ENCODE measurements at places on chromosomes 4 and X.
A peak's percentile ranks its signal among the peaks of the same experiment; 100 is the strongest.

DNA sequence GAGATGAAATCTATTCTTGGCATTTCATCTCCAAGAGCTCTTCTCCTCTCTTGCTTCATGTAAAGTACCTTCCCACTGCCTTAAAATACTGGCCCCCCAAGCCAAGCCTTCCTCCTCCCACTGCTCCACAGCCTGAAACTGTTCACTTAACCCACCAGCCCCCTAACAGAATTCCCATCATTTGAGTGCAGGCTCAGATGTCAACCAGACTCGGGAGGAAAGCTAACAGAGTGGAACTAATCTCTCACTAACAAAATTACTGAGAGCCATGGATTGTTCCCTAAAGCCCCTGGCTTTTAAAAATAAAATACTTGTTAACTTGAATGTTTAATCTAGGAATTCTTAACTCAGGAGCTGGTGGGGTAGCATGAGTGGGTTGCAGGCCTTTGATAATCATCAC lies 7.1 kb upstream of the DCUN1D4 start:
- no peak for DNase-seq

DNA sequence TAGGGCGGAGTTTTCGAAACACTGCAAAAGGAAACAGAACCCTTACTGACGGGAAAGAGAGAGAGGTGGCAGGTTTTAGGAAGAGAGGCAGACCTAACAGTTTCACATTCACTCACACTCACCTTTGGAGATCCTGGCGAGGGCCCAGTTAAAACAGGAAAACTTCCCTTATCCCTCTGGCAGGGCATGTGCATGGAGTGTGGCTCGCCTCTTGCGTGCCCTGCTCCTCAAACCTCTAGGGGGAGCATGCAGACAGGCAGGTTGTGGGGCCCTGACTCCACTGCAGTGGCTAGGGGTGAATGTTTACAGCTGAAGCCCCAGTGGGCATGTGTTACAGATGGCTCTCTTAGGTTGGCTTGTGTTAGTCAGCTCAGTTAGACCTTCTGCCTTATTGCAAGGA lies 451.5 kb downstream of the UBE2NL start:
- DNase-seq, result no peak

- DNase-seq, result no peak
These were observed 59.2 kb downstream of the ADGRG2 start for GRCh38 chrX:19063030-19063429.

DNA sequence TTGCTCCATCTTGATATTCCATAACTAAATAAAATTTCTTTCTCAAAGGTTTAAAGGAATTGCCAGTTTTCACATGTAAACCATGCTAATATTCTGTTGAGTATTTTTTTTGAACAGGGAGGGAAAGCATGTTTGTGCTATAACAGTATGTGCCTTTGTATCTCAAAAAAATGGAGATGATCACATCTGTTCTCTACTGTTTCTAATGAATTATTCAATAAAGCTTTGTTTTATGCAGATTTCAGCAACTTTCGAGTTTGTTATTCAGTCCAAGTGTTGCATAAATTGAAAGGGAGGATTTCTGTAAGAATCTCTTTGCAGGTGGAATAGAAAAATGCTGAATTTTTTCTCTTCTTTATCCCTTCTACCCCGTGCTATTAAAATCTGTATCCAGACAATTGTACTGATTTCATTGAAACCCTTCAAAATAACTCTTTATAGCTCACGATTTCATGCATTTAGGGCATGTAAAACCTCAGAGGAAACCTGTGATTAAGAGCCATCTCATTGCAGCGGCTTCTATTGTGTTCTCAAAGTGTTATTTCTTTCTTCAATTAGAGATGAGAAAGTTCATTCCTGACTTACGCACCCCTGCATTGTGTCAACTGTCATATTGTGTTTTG lies 42.1 kb downstream of the NEIL3 start:
- no peak for DNase-seq

DNA sequence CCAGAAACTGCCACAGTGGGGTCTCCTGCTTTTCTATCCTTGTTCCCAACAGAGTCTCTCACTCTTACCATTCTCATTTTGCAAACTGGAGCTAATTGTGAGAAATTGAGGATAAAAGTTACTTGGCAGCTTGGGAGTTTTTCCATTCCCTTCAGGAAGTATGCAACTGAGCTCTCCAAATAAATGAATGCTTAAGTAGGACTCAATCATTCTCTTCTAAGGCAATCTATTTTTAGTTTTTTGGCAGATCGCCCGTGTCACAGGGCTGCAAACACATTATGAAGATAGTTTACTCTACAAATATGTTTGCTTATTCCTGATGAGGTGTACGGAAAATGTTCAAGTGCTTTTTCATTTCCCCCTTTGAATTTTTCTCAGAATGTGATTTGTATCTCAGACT lies 5.3 kb downstream of the ASB11 start:
- DNase-seq, result no peak

DNA sequence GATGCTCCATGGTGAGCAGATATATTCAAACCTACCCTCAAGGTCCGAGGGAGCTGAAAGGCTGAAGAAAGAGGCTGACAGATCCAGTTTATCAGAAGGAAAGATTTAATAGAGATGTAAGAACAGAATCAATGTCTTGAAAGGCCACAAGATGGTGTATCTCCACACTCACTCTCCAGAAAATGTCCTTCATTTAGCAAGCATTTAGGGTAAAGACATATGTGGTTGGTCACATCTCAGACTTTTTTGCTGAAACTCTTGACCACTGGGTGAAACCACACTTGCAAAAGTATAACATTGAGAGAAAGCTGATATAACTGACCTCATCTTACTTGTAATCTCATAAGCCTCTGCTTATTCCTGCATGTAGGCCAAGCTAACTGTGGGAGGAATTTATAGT lies 745.8 kb upstream of the GALNTL6 start:
- no peak for DNase-seq

GRCh38 chr4:165514739-165515138 lies 135.9 kb downstream of the CPE start:
- no peak for DNase-seq

GRCh38 chrX:118396113-118396512 lies 50.2 kb downstream of the WDR44 start:
- DNase-seq, result no peak

- no peak for DNase-seq
These were observed 161.1 kb upstream of the NAP1L5 start for GRCh38 chr4:88858752-88859151.

- no peak for DNase-seq
These were observed 125.7 kb downstream of the PALLD start for GRCh38 chr4:168622600-168622999.

- no peak for DNase-seq
These were observed 653.9 kb upstream of the MAGEB2 start for GRCh38 chrX:29561417-29561816.

- DNase-seq, result no peak
These were observed 79.0 kb downstream of the GPR82 start for GRCh38 chrX:41802958-41803357.

DNA sequence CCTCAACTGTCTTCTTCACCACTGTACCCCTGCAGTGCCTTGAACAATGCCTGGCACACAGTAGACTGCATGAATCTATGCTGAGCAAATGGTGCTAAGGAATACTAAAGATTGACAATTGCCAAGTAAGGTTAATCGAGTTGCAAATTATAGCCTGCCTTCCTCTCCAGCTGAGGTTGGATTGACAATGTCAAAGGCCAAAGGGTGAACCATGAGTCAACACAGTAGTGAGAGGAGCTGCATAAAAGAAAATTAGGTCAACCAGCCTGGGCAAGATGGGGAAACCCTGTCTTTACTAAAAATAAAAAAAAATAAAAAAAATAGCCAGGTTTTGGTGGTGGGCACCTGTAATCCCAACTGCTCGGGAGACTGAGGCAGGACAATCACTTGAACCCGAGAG lies 97.1 kb upstream of the BMPR1B start:
- DNase-seq, result no peak

DNA sequence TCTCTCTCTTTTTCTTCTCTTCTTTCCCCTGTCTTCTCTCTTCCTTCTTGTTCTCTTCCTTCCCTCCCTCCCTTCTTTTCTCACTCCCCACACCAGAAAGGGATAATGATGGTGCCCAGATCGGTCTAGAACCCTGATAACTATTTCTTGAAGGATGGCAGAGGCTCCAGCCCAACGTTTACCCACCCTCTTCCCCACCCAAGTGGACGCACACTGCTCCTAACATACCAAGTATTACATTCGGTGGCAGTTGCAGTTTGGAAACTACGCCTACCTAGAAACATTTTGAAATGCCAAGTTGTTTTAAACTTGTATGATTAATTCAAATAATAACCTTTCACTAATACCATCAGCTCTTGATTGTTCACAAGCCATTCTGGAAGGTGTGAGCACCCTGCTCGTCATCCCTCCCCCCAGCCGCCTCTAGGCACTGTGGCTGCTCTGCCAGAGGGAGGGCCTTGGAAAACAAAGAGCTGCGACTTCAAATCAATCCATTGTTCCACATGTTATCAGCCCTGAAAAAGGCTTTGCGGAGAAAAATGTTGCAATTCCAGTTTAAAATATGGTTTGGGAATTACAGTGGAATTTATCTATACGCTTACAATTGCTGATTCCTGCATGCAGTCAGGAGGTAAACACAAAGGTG lies 1017.5 kb upstream of the TENM3 start:
- DNase-seq, result no peak

DNA sequence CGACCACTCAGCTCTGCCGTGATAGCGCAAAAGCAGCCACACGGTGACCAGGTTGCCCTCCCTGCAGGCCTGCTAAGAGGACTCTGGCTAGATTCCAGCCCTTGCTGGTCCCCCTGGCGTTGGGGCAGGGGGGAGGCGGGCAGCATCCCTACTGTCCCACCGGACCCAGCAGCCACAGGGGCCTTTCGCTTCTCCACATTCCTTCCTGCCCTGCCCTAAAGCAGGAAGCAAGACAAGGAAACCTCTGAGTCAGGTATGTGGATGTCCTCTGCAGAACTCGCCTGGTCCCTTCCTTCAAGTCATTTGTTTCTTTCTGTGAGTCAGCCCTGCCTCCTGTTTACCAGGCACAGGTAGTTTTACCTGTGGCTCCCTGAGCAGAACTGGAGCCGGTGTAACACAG lies 60.2 kb upstream of the CLDN34 start:
- DNase-seq, result no peak

DNA sequence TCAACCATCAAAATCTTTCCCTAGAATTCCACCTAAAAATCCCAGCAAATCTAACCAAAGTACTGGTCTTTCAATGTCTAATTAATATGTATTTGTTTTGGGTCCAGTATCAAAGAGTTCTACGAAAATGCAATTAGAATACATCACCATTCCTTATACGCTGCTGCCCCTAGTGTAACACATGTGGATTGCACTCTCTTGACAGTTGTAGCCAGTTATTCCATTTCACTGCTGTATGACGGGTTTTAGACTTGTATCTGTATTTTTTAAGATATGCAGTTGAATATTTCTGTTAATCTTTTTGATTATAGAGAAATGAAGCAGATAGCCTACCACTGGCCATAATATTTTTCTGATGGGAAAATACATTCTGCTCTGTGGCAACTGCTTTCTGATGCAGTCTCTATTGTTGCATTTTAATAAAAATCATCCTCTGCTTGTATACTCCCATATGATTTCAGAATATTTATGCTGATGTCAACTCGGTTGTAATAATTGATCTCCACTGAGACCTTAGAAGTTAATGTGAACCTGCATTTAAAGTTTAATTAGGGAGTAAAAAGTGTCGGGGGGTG lies 17.1 kb upstream of the PAGE2B start:
- peak; percentile 26 for DNase-seq

DNA sequence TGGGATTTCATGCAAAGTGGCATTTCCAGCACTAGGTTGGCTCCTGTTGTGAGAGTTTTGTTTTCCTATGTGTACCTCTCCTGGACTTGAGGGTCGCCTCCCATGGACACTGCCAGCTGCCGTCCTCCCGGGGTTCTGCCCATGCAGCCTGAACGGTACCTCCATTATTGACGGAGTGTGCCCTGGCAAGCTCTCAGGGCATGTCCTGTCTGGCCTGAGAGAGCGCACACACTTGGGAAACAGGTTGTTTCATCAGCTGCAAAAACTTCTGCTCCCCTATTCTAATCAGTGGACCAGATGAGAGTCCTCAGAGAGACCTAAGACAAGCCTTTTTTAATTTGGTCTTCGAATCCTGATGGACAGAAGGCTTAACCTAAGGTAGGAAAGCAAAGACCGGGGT lies 56.6 kb upstream of the HOPX start:
- DNase-seq, result no peak

DNA sequence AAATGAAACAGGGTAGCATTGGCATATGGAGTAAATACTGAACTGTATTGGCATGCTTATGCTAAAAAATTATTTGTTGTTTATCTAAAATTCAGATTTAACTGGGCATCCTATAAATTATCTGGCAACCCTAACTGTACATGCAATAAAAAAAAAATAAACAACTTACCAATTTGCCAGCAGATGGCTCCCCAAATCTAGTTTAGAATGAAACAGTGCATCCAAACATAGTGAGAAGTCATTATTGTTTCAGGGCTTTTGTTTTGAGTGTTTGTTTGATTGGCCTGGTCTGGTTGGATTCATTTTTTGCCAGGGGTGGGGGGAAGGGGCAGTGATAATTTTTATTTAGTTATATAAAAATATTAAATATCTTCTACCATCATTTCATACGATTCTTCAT lies 12.8 kb upstream of the NSUN7 start:
- DNase-seq, result no peak

- DNase-seq, result no peak
These were observed 271.7 kb upstream of the LDB2 start for GRCh38 chr4:17170131-17170530.

GRCh38 chrX:53456254-53456653 lies 22.1 kb upstream of the HSD17B10 start:
- DNase-seq, result no peak

DNA sequence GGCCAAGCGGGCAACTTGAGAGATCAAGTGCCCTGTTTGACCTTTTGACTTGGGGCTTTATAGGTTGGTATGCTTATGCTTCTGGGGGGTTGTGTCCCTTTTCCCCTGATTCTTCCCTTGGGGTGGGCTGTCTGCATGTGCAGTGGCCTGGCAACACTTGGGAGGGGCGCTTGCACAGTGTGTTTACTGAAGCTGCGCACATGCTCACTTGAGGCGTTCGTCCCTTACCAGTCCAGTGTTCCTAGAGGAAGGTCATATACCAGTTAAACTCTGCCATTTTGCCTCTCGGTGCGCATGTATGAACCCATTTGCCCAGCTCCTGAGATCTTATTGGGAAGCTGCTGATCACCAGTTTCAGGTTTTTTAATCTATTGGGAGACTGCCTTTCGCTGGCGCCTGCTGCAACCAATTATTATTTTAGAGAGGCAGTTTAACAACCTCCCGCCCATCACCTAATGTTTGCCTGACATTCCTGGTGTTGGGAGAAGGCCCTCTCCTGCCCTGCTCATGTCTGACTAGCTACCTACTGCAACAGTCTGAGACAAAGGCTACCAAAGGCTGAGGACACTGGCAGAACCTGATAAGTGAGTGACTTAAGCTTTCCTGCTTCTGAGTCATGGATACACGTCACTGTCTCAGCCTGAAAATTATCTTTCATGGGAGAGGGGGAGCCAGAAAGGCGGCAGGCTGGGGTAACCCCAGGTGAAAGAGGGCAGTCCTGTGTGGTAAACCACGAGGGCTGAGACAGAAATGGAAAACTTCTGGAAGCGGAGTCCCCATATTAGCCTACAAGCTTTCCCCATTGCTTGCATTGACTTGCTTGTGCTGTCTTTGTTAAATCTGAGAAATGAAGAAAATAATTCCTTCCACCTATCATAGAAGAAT lies 97.6 kb downstream of the CPE start:
- DNase-seq, result no peak

All from stimulated activated CD4-positive, alpha-beta T cell treated with anti-CD3 and anti-CD28 coated beads, Interleukin-4, amount 100 ng/mL, for 24 hours (primary cell).